ENCODE measurements at places on chromosomes 12 and 14.
A peak's percentile ranks its signal among the peaks of the same experiment; 100 is the strongest.

- no peak for DNase-seq
These were observed 408.7 kb upstream of the NOVA1 start for GRCh38 chr14:27006570-27006969.

- no peak for DNase-seq
These were observed 10.0 kb downstream of the LRCOL1 start for GRCh38 chr12:132600048-132601032.

- DNase-seq, result no peak
These were observed 295.4 kb downstream of the FSCB start for GRCh38 chr14:44211718-44212117.

- DNase-seq, result no peak
These were observed 34.4 kb downstream of the PROX2 start for GRCh38 chr14:74841230-74842207.

DNA sequence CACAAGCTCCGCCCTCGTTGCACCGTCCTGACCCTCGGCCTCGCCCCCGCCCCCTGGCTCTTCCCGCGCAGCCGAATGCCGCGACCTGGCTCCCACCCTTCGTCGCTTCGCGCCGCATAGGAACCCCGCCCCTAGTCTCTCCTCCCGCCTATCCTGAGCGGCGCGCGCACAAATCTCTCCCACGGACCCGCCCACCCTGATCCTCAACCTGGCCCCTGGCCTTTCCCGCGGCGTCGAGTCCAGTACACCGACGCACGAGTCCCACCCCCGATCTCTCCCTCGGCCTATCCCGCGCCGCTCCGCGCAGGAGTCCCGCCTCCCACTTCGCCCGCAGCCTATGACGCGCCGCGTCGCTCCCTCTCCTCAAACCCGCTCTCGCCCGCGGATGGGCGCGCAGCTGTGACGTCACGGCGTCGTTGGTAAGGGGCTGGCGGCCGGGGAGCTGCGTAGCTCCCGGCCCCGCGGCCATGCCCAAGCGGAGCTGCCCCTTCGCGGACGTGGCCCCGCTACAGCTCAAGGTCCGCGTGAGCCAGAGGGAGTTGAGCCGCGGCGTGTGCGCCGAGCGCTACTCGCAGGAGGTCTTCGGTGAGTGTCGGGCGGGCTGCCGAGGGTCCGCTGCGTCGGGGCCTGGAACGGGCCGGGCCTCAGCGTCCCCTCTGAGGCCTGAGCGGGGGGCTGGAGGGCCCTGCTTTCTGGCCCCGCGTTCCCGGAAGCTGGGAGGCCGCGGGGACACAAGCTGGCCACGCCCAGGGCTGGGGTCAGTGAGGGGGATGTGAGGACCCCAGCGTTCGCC is at the start of gene SIVA1:
Gene SIVA1, plus strand, starts transcription at position 413 of the 793 bp plus-strand sequence. Its CDS starts 55 bp downstream, at position 468.
- peak; percentile 98 for DNase-seq

GRCh38 chr14:42994051-42994736 is 1387.5 kb downstream of the LRFN5 start:
- no peak for DNase-seq

DNA sequence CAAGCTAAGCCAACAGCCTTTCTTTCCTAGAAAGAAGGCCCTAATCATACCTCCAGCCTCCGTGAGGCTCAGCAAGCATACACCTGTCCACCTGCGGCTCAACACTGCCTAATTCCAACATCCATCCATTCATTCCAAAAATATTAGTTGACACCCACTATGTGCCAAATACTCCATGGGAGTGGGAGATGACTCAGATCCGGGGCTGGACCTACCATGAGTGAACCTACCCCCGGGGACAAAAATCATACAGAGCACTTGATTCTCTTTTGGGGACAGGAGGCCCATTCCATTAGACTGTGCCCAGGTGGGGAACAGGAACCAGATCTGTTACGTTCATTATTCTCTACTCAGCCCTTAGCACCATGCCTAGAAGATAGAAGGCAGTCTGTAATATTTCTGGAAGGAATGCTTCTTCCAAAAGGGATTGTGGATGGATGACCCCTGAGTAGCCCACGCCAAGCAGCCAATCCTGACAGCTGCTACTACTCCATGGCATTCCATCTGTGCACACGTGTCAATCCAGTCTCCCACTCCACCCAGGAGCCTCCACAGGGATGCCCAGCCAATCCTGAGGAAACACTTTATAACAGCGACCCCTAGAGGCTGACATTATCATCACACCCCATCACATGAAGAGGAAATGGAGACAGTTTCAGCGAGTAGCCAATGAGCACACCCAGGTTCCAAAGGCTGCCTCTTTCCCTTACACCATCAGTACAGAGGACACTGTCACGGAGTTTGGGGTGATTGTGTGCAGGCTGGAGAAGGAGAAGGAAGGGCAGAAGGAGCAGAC is 170.7 kb downstream of the ESRRB start:
- DNase-seq, result no peak

- DNase-seq, result no peak
These were observed 504.9 kb upstream of the CCDC196 start for GRCh38 chr14:65981192-65981843.

- no peak for DNase-seq
These were observed 9.6 kb upstream of the FLVCR2 start for GRCh38 chr14:75568791-75569190.

GRCh38 chr14:51738754-51739153 is 87.0 kb downstream of the FRMD6 start:
- no peak for DNase-seq

DNA sequence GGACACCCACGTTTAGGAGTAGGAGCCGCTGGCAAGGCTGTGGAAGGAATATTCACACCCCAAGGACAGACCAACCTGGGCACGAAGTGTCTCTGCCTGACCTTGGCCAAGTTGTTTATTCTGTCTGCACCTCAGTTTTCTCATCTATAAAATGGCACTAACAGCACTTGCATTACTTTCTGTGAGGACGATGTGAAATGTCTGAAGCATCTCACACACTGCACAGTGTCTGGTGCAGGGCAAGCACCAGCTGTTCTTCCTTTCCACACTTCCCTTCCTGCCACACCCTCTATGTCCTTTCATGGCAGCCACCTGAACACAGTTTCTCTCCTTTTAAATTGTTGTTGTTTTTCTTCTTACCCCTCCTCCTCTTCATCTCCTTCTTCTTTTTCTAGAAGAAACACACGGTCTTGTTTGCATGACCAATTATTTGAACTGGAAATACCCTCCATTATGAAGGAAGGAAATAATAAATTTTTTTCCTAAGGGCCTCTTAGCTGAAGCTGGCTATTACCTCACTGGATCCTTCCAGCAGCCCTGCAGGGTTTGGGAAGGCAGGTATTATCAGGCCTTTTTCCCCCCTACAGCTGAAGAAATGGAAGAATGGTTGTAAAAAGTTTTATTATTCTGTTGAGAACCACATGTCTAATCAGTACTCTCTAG is 42.9 kb upstream of the ATP23 start:
- no peak for DNase-seq

GRCh38 chr12:7096006-7096932 is 4.0 kb upstream of the C1R start:
- DNase-seq, result no peak

DNA sequence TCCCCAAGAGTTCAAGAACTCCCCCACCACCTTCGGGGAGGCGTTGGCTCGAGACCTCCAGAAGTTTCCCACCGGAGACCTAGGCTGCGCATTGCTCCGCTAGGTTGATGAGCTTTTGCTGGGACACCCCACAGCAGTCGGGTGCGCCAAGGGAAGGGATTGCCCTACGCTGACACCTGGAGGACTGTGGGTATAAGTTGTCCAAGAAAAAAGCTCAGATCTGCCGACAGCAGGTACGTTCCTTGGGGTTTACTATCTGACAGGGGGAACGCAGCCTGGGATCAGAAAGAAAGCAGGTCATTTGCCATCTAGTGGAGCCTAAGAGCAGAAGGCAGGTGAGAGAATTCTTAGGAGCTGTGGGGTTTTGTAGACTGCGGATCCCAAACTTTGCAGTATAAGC is 98.8 kb downstream of the FRMD6 start:
- DNase-seq, result no peak

DNA sequence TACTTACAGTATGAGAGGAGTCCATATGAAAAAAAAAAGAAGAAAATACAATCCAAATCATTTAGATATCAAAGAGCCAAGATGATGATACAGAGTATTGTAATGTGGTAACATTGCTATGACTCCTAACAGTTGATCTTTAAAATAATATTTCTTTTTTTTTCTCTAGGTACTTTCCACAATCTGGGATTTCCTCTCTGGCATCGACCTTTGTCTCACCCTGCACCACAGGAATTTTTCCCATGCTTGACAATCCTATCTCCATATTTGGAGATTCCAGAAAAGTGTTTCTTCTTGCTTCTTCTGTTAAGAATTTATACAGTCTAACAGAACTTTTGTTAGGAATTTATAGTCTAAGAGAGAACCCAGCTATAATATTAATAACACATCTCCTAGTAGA is 184.4 kb downstream of the ITPR2 start:
- no peak for DNase-seq

DNA sequence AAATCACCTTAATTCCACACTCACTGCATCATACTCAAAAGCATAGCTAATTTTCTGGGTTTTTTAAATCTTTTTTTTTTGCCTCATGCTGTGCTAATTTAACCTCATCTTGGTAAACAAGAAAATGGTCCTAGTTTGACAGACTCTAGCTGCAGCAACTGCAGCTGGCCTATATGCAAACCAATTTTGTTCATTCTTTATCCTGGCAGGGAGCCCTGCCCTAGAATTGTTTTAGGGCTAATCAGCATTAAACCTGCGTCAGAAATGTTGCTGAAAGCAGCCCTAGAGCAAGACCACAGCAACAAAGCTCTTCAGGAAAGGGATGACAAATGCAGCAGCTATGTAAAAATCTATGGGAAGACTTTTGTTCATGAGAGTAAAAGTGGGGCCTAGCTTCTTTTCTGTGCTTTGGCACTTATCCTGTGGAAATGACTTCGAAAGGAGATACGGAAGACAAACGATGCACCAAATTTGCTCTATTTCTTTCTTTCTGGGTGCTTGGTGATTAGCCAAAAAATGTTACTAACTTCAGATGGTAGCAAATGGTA is 72.2 kb downstream of the DENND5B start:
- no peak for DNase-seq

GRCh38 chr14:94752591-94753436 is 17.1 kb downstream of the GSC start:
- no peak for DNase-seq

DNA sequence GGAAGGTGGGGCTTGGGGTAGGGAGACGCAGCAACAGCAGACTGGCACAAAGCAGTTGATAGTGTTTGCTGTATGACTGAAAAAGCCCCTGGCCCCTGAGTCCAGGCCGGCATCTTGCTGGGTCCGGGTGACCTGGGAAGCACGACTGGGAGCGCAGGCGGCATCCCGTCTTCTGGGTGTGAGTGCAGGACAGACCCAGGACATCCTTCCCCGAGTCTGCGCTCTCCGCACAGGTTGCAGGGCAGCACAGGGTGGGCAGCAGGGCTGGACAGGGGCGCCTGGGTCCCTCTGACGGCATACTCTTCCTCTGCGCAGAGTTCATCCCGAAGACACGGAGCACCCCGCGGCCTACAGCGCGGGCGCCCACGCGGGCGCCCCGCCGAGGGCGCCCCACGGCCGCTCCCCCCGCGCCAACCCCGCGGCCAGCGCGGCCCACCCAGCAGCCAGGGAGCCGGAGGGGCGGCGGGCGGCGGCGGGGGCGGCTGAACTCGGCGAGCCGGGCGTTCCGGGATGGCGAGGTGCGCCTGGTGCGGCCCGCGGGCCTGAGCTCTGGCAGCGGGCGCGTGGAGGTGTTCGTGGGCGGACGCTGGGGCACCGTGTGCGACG is 9.2 kb upstream of the CYP46A1 start:
- DNase-seq, result no peak

- no peak for DNase-seq
These were observed 148.0 kb upstream of the NUDT4 start for GRCh38 chr12:93229494-93230325.

DNA sequence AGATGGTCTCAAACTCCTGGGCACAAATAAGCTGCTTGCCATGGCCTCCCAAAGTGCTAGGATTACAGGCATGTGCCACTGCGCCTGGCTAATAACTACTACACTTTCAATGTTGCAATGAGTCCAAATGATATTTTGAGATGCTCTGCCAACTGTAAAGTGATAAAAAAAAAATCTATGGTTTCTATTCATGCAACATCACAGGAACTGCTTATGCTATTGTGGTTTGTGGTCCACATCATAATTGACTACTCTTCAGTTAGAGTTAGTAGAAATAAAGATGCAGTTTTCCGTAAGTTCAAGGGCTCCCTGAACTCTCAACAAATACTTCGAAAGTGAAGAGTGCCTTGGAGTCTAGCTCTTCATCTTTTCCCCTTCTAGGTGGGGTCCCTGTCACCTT is 239.4 kb downstream of the C12orf75 start:
- no peak for DNase-seq

DNA sequence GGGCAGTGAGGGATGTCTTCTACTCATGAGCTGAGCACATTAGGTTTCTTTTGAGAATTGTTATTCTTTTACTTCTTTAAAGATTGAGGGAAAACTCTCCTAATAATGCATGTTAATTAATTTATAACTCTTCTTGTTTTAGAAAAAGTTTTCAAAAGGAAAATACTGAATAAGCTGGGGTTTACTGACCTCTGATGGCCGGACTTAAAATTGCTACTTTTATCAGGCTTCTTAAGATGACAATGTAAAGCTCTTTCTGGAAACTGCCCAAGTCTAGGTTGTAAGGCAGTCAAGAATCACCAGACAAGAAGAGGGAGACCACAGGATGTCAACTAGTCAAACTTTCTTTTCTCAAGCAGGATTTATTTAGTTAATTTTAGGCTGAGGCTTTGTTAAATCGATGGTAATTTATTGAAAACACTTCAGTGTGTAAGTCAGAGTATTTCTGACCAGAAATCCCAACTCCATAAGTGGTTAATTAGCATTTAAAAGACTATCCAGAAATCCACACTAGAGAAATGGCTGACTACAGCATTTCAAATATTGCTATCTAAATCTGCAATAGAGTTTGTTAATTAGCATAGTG is 82.1 kb downstream of the AVPR1A start:
- DNase-seq, result no peak

DNA sequence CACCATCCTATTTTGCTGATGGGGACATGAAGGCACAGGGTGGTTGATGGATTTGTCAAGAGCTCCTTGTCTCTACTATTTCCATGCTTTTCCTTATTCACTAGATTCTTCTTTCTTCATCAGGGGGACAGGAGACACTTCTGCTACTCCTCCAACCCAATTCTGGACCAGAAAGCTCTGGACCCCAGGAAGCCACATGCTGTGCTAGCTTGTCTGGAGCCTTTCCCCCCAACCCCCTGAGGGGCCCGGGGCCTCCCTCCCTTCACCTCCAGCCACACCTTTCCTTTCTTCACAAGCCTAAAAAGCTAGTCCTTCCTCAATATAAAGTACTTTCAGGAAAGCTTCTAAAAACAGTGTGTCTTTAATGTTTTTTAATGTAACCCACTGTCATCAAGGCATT is 75.1 kb upstream of the CAPRIN2 start:
- no peak for DNase-seq

- DNase-seq, result no peak
These were observed 420.8 kb downstream of the FUT8 start for GRCh38 chr14:65833267-65833880.

All from T-helper 22 cell (primary cell).